ENCODE measurements at places on chromosomes 12 and 14. TPM values are rescaled to one million over a fixed set of nuclear protein-coding genes. Genes with fewer than 3 reads are reported as not detected.

Gene C14orf39
- polyA plus RNA-seq: 0.34 TPM

Gene E2F7
- not detected for polyA plus RNA-seq

Gene ALX1
- 0.11 TPM for polyA plus RNA-seq

Gene ACSS3
- 3.0 TPM for polyA plus RNA-seq

Gene GARIN6
- polyA plus RNA-seq: not detected

Gene RFX4
- not detected for polyA plus RNA-seq

Gene OTOGL
- polyA plus RNA-seq: 0.07 TPM

Gene SERPINA9
- polyA plus RNA-seq: not detected

Gene PRICKLE1
- polyA plus RNA-seq: 0.79 TPM

Gene ABCC9
- 4.5 TPM for polyA plus RNA-seq

Gene PLXNC1
- polyA plus RNA-seq: 0.25 TPM

Gene TIMELESS
- 3.3 TPM for polyA plus RNA-seq

Gene GPR135
- 1.6 TPM for polyA plus RNA-seq

Gene SMAGP
- 2.4 TPM for polyA plus RNA-seq

Gene TAS2R13
- polyA plus RNA-seq: not detected

Gene ACACB
- polyA plus RNA-seq: 275 TPM

Gene AQP5
- polyA plus RNA-seq: not detected

Gene SCNN1A
- 0.03 TPM for polyA plus RNA-seq

Gene TMEM179
- polyA plus RNA-seq: not detected

Gene IAPP
- not detected for polyA plus RNA-seq

Gene MANSC4
- polyA plus RNA-seq: not detected

Gene DDN
- polyA plus RNA-seq: 126 TPM

Gene DBX2
- polyA plus RNA-seq: not detected

Gene TMEM253
- polyA plus RNA-seq: 0.29 TPM

Gene TRHDE
- polyA plus RNA-seq: 0.75 TPM

Gene PNN
- polyA plus RNA-seq: 17.0 TPM

All from psoas muscle (tissue), 8 donors.